Kidney tubule cell (primary cell): ENCODE measurements at places on chromosomes 12 and 14.

DNA sequence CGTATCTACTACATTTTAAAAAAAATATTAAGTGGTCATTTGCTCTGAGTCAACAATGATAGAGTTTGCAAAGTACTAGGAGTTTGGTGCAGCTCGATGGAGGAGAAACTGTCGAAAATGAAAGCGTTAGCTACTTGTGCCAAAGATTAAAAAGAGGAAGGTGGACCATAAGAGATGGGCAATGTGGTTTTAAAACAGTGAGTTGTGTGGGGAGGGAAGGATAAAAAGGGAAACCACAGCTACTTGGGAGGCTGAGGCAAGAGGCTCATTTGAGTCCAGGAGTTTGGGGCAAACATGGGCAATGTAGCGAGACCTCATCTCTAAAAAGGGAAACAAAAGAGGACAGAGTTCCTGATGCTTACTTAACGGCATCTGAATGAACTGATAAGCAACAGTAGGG lies 18.2 kb upstream of the STRAP start:
- no peak for DNase-seq

DNA sequence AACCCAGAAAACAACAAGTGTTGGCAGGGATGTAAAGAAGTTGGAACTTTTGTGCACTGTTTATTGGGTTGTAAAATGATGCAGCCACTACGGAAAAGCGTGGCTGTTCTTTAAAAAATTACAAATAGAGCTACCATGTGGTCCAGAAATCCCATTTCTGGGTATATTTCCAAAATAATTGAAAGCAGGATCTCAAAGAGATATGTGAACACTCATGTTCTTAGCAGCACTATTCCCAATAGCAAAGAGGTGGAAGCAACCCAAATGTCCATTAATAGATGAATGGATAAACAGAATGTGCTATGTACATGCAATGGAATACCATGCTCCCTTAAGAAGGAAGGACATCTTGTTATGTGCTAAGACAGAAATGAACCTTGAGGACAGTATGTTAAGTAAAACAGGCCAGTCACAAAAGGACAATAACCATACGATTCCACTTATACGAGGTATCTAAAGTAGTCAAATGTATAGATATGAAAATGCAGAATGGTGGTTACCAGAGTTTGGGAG lies 249.5 kb downstream of the PHLDA1 start:
- DNase-seq, result no peak

DNA sequence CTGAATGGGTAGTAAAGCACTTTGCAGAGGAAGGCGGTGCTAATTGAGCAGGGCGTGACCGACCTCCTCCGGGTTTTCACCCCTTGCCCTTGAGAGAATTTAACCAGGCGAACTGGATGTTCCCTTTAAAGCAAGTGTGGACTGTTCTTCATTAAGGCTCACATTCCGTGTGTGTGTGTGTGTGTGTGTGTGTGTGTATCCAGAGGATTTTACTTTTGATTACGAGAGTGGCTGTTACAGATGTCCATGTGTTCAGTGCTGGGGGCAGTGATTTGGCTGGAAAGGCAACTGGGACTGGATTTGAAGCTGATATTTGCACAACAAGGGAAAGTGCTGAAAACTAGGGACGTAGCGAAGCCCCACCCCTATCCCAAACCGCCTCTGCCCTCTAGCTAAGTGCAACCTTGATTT lies 2.2 kb downstream of the TMEM132C start:
- DNase-seq, result no peak

- DNase-seq, result no peak
These were observed 54.1 kb downstream of the LRP6 start for GRCh38 chr12:12212769-12213168.

DNA sequence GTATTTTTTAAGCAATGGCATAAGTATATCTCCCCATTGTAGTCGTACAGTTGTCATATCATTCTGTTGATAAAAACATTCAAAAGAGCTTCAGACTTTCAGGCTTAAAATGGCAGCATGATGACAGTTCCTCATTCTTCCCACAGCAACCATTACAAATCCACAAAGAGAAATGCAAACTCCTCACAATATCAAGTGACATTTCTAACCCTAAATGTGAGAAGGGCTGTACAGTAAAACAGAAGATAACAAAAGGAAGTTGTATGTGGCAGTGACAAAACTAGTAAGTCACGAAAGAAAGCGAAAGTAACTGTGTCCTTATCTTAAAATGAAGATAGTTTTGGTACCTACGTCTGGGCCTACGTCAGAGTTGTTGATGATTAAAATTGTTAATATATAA lies 46.7 kb downstream of the GXYLT1 start:
- no peak for DNase-seq

GRCh38 chr12:7460375-7461259 lies 16.7 kb upstream of the CD163L1 start:
- peak; percentile 41 for DNase-seq

GRCh38 chr14:94751956-94752355 lies 18.0 kb downstream of the GSC start:
- DNase-seq, result no peak

- DNase-seq, result no peak
These were observed 8.9 kb upstream of the AMN start for GRCh38 chr14:102913341-102914211.

GRCh38 chr14:96187216-96188031 lies 17.2 kb upstream of the BDKRB2 start:
- DNase-seq, result no peak

- DNase-seq, result no peak
These were observed 581 bp downstream of the LRRC10 start for GRCh38 chr12:69610126-69610525.

GRCh38 chr12:42904683-42905418 lies 315.3 kb upstream of the PRICKLE1 start:
- DNase-seq, result no peak

GRCh38 chr12:119512772-119513497 lies 80.6 kb upstream of the TMEM233 start:
- DNase-seq, result no peak

DNA sequence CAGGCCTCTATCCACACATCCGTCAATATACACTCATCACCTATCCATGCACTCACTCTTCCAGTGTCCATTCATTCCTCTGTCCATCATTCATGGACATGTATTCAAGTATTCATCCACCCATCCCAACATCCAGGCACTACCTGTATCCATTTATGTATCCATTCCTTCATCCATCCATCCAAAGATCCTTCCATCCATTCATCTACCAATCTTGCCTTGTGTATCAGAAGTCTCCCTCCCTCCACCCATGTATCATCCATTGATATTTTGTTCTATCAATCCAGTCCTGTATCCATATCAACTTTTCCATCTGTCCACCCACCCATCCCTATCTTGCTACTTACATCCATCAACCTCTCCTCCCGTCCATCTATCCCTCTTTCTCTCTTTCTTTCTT lies 4.0 kb downstream of the BEGAIN start:
- no peak for DNase-seq

GRCh38 chr12:10283027-10283426 lies 24.6 kb upstream of the KLRD1 start:
- DNase-seq, result no peak

DNA sequence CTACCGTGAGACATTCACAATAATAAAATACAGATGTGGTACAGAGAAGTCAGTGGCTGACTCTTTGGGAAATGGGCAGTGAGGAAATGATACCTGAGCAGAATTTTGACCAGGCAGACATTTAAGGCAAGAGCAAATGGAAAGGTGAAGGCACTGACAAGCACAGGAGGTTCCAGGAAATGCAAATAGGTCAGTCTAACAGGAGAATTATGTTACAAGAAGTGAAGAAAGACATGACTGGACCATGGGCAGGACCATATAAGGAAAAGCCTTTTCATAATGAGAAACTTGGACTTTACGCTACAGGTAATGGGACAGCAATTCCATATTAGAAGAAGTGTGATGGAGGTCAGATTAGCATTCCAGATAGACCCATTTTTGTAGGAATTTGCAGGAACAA lies 338.9 kb downstream of the PDZRN4 start:
- no peak for DNase-seq

GRCh38 chr12:14403711-14404196 lies 38.3 kb downstream of the ATF7IP start:
- peak; percentile 85 for DNase-seq

DNA sequence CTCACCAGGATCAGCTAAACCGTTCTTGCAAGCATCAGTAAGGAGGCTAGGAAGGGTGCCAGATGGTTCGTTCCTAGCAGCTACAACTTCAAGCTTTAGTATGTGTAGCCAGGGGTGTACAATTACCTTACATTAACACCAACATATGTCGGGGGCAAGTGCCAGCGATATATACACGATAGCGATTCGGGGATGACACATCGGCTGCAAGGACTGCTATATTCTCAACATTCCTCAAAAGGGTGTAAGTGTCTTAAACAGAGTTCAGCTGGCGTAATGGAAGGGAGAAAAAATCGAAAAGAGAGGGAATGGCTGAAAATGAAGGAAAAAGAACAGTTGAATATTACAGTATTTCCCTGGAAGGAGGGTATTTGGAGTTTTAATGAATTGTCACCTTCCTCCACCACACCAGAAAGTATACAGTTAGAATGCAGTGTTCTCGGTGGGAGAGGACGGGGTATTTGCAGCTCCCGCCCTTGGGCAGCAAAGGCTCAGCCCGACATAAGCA lies 545 bp downstream of the LIMA1 start:
- no peak for DNase-seq

DNA sequence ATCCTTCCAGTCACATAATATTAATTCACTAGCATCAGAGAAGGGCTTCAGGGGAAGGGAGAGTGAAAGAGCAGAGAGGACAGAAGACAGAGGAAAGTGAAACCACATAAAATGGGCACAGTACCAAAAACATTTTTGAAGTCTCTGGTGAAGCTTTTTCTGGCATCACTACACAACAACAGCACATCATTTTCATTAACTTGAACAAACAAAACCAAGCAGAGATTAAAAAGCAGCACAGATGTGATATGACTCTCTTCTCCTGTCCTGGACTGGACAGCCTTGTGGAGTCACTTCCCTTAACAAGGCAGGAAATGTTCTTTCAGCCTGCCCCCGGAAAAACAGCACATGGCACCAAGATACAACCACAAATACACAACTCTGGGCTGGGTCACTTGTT lies 112.0 kb downstream of the TSPAN8 start:
- DNase-seq, result peak; percentile 66

- DNase-seq, result peak; percentile 55
These were observed 170.2 kb downstream of the BCAT1 start for GRCh38 chr12:24778486-24779304.

- peak; percentile 99 for DNase-seq
These were observed 31.5 kb downstream of the EPS8 start for GRCh38 chr12:15757553-15758255.

GRCh38 chr12:65074932-65075331 lies 46.2 kb downstream of the WIF1 start:
- DNase-seq, result peak; percentile 8

DNA sequence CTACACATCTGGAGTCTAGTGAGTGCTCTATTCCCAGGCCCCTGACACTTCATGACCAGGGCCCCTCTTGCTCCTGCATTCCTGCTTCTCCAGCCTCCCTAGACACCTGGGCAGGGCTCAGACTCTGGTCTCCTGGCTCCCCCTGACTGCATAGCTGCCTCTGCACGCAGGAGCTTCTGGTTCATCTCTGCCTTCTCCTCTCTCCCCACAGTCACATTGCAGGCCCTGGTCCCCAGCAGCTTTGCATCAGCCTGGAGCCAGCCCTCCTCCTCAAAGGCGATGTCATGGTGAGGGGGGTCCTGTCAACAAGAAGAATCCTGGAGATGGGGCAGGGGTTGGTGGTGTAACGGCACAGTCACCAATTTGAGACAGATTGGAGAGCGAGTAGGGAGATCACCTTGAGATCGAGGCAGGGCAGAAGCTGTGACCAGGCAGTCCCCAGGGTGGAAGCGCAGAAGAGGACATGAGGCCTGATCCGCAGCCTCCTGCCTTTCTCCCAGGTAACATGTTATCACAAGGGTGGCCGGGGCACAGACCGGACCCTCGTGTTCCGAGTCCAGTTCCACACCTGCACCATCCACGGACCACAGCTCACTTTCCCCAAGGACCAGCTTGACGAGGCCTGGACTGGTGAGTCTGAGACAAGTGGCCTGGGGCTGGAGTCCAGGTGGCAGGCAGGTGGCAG lies 8.1 kb downstream of the TNS2 start:
- no peak for DNase-seq

DNA sequence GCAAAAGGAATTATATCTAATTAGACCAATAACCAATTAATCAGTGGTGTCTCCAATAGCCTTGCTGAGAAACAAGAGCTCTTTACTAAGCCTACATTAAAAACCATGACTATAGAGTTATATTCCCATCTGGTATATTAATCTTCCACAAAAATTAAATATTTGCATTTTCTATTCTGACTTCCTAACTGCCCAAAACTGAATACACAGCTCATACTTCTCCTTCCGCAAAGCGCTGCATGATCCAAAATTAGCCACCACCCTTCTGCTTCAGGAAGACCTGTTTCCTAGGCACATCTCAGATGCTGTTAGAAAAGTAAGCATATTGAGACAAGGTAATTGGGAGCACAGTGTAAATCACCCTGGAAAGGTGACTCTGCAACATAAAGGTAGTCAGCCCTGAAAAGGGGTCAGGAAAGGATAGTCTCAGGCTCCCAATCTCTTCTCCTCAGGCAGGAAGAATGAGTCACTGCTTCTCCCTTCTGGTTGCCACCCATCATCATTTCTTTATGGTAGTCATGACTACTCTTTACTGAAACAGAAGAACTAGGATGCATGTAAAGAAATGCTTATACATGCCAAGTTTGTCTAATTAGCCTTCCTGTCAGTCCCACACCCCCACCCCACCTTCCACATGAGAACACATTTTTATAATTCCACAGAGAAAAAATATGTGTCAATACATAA lies 54.3 kb downstream of the PLCZ1 start:
- DNase-seq, result peak; percentile 80

- DNase-seq, result peak; percentile 68
These were observed 46.0 kb downstream of the ITPR2 start for GRCh38 chr12:26786865-26787514.
